Mesothelial cell of epicardium (in vitro differentiated cells): ENCODE measurements at places on chromosomes 4 and X.

GRCh38 chr4:56321251-56321650 lies 66.0 kb downstream of the AASDH start:
- H3K4me1 ChIP-seq = peaks cover 8% of the 10 kb centered on the region
- no peaks in the 10 kb centered on the region for H3K27me3 ChIP-seq
- H3K27ac ChIP-seq = peak overlapping the region; percentile 51
- peaks cover 14% of the 10 kb centered on the region for H3K36me3 ChIP-seq
- no peak for DNase-seq
- H3K4me3 ChIP-seq = no peak overlapping the region

DNA sequence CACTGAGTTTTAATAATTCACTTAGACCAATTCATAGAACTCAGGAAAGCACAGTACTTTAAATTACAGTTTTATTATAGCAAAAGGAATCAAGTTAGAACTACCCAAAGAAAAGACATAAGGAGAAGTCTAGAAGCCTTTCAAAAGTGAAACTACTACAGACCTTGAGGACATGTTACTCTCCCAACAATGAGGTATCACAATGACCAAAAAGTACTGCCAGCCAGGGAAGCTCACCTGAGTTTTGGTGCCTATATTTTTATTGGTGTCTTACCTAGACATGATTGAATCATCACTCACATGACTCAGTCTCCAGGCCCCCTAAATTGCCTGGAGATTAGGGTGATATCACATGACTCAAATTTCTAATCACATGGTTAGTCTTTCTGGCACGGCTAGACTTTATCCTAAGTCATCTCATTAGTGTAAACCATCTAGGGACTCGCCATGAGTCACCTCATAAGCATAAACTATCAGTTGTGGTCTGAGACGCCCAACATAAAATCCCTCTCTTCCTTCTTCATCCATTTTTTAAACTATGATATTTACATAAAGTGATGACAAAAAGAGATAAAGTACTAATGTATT lies 372.3 kb downstream of the TMA16 start:
- H3K27ac ChIP-seq = no peak overlapping the region
- H3K27me3 ChIP-seq = no peaks in the 10 kb centered on the region
- no peaks in the 10 kb centered on the region for H3K36me3 ChIP-seq
- no peak for DNase-seq

DNA sequence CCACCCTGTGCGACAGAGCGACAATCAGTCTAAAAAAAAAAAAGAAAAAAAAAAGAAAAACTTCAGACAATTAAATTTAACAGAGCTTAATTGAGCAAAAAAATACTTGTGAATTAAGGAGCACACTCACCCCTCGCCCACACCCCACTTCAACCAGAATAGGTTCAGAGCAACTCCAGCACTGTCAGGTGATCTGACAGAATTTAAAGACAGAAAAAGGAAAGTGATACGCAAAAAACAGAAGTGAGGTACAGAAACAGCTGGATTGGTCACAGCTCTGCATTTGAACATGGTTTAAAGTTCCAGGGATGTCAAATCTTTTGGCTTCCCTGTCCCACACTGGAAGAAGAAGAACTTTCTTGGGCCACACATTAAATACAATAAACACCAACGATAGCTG lies 174.4 kb downstream of the PDGFC start:
- peaks cover 7% of the 10 kb centered on the region for H3K36me3 ChIP-seq
- DNase-seq = no peak
- no peak overlapping the region for H3K27ac ChIP-seq
- H3K4me1 ChIP-seq = peaks cover 45% of the 10 kb centered on the region

GRCh38 chr4:120130786-120131185 lies 64.1 kb upstream of the MAD2L1 start:
- DNase-seq = no peak
- no peaks in the 10 kb centered on the region for H3K36me3 ChIP-seq
- no peak overlapping the region for H3K27ac ChIP-seq
- H3K4me3 ChIP-seq = no peak overlapping the region

DNA sequence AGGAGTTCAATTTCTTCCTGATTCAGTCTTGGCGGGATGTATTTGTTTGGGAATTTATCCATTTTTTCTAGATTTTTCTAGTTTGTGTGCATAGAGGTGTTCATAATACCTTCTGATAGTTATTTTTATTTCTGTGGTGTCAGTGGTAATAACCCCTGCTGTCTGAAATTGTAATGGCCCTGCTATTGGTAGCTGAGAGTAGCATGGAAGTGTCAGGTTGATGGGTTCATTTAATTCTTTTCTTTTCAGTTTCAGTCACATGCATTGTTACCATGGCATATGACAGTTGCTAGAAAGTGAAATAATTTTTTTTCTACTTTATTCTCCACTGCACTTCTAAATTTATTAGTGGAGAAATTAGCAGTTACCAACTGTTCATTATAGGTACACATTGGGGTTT lies 20.7 kb downstream of the AR start:
- no peak overlapping the region for H3K27ac ChIP-seq
- H3K36me3 ChIP-seq = no peaks in the 10 kb centered on the region
- no peak overlapping the region for H3K4me3 ChIP-seq
- no peak for DNase-seq
- no peaks in the 10 kb centered on the region for H3K4me1 ChIP-seq

- H3K4me3 ChIP-seq = no peak overlapping the region
- H3K4me1 ChIP-seq = peaks cover 5% of the 10 kb centered on the region
- peaks cover 3% of the 10 kb centered on the region for H3K27me3 ChIP-seq
- H3K36me3 ChIP-seq = no peaks in the 10 kb centered on the region
- H3K27ac ChIP-seq = no peak overlapping the region
These were observed 22.7 kb upstream of the DKK2 start for GRCh38 chr4:107058828-107059227.
